ENCODE measurements at places on chromosomes 4 and X. TPM values are rescaled to one million over a fixed set of nuclear protein-coding genes. Genes with fewer than 3 reads are reported as not detected.

FAM133A gene
- not detected for total RNA-seq

RNF212 gene
- 5.6 TPM for total RNA-seq

REELD1 gene
- 1.7 TPM for total RNA-seq

RGN gene
- not detected for total RNA-seq

KLHL4 gene
- not detected for total RNA-seq

Data from CD4-positive, alpha-beta T cell (primary cell).